Activated CD4-positive, alpha-beta T cell treated with anti-CD3 and anti-CD28 coated beads for 1 hour (primary cell): ENCODE measurements at places on chromosomes 6 and 20.

- no peak for DNase-seq
Measured at GRCh38 chr6:170283212-170284081, 7.4 kb downstream of the DLL1 start.

DNA sequence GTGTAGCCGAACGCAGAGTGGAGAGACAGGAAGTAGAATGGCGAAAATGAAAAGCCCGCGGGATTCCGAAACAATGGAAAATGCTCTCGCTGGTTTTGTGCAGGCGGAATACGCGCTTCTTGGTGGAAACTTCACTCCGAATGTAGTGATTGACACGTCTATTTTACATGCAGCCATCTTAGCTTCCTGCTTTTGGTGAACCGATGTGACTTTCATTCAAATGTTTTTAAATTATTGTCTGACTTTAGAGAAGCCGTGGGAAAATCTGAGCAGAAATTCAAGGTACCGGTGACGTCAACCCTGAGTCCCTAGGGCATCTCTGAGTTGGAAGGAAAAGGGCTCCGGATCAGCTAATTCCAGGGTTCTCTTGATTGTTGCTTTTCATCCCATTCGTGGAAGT lies 11.4 kb downstream of the GPX5 start:
- DNase-seq: no peak

GRCh38 chr6:31683591-31683990 lies 2.7 kb upstream of the LY6G5C start:
- DNase-seq: no peak

DNA sequence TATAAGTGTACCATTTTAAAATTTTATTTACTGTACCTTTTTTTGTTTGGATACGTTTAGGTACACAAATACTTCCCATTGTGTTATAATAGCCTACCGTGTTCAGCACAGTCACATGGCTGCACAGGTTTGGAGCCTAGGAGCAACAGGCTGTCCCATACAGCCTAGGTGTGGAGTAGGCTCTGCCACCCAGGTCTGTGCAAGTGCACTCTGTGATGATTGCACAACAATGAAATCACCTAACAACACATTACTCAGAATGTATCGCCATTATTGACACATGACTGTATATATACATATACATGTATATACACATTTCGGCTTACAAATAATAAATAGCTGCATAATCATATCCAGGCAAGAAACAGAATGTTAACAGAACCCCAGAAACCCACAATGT lies 15.4 kb downstream of the SERAC1 start:
- DNase-seq: no peak

- no peak for DNase-seq
Measured at GRCh38 chr6:45892696-45893245, 122.9 kb downstream of the CLIC5 start.

GRCh38 chr6:83613378-83613777 lies 95.5 kb downstream of the SNAP91 start:
- no peak for DNase-seq

GRCh38 chr6:37971266-37971665 lies 151.7 kb downstream of the ZFAND3 start:
- DNase-seq: no peak

GRCh38 chr6:41722969-41723529 lies 12.4 kb downstream of the TFEB start:
- no peak for DNase-seq

DNA sequence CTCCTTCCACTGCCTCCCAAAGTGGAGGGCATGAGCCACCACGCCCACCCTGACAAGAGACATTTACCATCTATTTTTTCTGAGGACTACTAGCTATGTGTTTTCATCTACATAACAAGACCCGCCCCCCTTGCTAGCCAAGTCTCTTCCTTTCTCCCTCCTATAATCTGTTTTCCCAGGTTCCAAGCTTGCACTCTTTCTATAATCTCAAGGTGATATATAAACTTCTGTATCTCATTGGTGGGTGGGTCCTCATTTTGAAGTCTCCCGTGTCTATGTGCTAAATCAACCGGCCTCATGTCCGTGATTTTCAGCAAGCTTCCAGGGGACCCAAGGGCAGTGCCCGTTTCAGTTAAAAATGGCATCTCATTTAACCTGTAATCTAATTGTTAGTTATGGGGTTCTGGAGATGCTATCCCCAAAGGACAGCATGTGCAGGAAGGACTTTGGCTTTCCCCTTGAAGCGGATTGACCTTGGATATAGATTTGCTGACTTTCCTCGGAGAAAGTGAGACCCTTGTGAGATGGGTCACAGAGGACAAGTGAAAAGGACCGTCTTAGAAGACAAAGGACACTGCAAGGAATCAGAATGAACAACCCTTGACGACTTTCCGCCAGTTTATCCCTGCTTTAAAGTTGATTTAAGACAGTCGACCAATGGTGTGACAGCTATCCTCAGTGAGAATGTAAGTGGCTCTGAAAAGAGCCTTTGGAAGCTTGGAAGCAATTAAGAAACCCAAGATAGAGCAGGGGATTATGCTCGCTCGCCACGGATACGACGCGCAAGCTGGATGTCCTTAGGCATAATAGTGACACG lies 22.4 kb downstream of the OR2B2 start:
- no peak for DNase-seq

- DNase-seq: no peak
Measured at GRCh38 chr6:53418288-53418687, 69.5 kb upstream of the ELOVL5 start.

DNA sequence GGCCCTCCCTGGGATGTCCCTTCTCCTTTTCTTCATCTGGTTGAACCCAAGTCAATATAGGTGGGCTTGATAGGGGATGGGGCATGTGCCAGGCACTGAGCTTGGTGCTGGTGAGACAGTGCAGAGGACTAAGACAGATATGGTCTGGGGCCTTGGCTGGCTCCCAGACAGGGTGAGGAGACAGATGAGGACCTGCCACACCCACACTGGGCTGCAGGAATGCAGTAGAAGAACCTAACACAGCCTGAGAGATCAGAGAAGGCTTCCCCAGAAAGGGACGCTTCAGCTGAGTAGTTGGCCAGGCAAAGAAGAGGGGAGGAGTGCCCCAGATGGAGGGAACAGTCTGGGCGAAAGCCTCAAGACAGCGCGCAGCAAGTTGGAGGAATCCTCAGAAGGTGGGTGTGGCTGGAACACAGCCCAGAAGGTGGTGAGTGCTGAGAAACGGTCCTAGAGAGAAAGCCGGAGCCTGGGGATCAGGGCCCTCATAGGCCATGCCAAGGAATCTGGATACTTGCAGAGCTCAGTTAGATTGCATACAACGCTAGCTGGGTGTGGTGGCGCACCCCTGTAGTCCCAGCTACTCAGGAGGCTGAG lies 26.4 kb downstream of the CD40 start:
- DNase-seq: no peak

DNA sequence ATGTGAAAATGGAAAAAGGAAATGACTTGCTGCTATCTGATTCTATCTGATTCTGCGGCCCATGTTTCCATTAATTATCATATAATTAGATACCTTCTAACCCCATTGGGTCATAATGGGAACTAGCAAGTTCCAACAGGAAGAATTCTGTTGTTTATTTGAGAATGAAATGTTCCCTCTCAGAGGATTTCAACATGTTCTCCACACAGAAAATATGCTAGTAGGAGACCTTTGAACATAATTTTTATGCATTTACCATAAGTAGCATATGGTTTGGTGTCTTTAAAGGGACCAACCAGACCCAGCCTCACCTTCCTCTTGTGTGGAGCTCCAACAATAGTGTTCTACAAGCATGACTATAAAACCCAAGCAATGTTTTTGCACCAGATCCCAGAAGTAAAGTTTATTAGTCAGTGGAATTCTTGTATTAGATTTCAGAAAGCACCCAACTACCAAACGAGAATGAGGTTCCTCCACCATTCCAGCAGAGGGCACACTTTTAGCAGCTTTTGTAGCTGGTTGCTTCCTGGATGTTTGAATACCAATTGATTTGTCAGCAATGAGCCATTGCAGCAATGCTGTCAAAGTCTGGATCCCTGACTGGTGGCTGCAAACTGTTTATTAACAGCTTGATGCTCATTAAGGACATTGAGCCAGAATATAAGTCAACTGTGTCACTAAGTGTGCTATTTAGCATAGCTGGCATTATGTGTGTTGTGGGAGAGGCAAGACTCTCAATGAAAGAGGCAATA lies 143.6 kb upstream of the GJE1 start:
- no peak for DNase-seq
